Right hindlimb (tissue), 1 donor: ENCODE measurements at places on chromosomes 7 and 10.

GRCh38 chr7:80147543-80148391 is 13.1 kb downstream of the GNAI1 start:
- no peak for DNase-seq

- DNase-seq = no peak
Measured at GRCh38 chr7:12062062-12062461, 149.0 kb upstream of the TMEM106B start.

DNA sequence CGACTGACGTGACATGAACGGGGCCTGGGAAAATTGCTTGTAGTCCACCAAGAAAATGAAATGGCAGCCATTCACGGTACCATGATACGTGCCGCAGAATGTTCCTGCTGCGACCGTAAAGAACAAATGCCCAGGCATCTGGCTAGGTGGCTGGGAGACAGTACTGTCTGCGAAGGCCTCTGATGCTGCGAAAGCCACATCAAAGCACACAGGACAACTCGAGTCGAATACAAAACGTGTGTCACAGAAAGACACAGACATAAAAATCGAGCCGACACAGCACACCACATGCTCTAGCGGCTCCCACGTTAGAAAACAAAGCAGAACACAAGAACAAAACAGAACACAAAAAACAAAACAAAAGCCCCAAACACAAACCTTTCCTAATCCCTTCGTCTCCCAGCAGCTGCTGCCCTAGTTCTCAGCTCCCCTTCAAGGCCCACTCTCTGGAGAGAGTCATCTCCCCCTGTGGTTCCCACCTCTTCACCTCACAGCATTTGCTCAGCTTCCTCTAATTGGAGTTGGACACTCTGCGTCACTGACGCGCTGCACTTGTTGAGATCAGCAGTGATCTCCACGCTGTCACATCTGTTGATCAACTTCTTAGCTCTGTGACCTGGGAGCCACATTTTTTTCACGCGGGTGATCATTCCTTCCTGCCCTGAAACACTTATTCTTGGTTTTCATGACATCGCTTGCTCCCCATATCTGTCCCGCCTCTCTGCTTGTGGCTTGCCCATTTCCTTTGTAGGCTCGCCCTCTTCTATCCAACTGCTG is 112.2 kb downstream of the CLEC2L start:
- DNase-seq = no peak

DNA sequence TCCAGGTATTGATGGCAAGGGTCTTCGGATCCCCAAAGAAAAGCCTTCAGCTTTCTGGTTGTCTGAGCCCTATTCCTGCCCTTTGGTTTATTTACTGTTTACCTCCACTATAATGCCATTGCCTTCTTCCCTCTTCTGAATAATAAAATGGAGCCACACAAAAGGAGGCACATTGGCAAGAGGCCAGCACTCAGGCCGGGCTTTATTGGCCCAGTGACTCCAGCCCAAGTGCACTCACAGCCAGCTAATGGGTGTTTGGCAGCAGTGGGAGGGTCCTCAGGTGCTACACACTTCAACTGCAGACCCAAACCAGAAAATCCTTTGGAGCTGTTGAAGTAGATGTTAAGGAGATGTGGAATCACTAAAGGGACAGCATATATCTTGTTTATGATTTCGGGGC is 336.0 kb downstream of the PLXNA4 start:
- DNase-seq = no peak

GRCh38 chr7:13161125-13161524 is 473.7 kb downstream of the ARL4A start:
- DNase-seq = no peak

DNA sequence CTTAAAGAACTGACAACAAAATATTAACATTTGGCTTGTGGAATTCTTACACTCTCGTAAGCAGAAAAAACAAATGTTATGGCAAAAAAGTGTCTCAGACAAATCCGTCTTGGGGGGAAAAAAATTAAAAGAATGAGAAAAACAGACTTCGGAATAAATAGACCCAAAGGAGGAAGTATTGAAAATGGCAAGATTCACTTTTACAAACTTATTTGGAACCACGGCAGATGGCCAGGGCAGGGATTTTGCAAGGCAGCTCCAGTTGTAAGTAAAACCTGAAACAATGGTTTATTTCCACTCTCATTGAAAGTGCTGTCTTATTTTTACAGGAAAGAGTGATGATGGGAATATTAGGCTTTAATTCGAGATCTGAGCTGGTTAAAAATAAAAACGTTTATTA is 1.5 kb upstream of the ZNF438 start:
- DNase-seq = peak; percentile 49

DNA sequence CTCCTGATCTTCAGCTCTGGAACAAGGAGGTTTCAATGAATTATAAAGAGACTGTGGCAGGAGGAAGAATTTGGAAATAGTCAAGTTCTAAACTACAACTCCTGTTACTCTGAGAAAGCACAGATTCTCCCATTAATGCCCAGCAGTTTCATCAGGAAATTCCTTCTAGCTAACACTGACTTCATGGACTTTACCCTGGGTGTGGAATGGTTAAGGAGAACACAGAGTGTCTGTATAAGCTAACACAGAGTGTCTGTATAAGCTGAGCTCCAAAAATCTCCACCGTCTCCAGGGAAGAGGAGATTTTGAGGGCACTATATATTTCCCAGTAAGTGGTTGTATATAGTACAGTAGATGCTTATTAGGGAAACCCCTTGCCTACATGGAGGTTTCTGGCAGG is 675.5 kb downstream of the XPNPEP1 start:
- DNase-seq = no peak

DNA sequence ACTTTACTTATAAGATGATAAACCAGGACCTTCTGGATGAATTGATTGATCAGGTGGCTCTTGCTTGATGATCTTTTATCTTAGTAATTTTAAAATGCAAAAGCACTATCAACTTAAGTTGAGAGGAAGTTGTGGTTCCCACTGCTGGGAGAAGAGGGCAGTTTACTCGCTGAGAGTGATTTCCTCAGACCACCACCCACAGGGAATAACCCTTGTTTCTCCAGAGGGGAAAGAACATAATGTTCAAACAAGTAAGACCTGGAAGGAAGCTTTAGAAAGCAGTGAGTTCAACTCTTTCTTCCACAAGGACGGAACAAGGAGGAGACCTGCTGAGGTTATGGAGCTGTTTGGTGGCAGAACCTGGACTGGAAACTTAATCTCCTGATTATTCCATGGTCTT is 138.7 kb downstream of the FAM204A start:
- no peak for DNase-seq

DNA sequence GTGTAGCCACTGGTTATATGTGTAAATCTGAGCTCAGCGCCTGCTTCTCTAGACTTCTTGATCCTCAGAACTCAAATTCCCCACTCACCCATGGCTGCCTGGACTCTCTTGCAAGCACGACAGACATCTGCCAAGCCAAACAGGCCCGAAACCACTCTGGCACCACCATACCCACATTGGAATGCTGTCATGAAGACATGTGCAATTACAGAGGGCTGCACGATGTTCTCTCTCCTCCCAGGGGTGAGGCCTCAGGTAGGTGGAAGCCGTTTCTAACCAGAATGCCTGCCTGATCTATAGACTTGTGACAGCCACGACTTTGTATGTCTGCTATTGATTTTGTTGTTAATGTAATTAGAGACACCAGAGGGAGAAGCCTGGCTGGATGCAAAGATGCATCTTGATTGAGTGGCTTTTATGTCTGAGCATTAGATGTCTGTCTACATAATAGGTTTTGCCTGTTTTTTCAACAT is 4.0 kb downstream of the BAMBI start:
- DNase-seq = peak; percentile 59

DNA sequence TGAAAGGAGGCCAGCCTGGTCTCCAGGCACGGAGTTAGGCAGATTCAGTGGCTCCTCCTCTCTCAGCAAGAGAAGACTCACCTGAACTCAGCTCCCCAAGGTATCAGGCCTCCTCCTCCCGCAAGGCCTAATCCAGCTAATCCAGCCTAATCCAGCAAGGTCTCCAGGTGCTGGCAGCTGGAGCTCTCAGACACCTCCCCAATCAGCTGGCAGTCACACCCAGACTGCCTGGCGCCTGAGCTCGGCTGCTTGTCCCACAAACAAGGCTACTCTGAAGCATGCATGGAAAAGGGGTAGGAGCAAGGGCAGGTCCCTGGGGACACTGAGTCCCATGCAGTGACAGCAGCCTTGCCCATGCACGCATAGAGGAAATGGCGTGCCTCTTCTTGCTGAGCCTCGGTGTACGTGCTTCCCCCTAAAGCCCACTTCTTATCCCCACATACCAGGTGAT is 3.3 kb upstream of the OPN4 start:
- DNase-seq = peak; percentile 15
